ENCODE measurements at places on chromosomes 11 and 22. TPM values are rescaled to one million over a fixed set of nuclear protein-coding genes. Genes with fewer than 3 reads are reported as not detected.

ARHGEF17 gene
- polyA plus RNA-seq = 6.8 TPM

KCNE3 gene
- polyA plus RNA-seq = not detected

VPS37C gene
- 1.7 TPM for polyA plus RNA-seq

SLC5A4 gene
- polyA plus RNA-seq = 0.22 TPM
